ENCODE measurements at places on chromosomes 2 and 18.
A peak's percentile ranks its signal among the peaks of the same experiment; 100 is the strongest.

DNA sequence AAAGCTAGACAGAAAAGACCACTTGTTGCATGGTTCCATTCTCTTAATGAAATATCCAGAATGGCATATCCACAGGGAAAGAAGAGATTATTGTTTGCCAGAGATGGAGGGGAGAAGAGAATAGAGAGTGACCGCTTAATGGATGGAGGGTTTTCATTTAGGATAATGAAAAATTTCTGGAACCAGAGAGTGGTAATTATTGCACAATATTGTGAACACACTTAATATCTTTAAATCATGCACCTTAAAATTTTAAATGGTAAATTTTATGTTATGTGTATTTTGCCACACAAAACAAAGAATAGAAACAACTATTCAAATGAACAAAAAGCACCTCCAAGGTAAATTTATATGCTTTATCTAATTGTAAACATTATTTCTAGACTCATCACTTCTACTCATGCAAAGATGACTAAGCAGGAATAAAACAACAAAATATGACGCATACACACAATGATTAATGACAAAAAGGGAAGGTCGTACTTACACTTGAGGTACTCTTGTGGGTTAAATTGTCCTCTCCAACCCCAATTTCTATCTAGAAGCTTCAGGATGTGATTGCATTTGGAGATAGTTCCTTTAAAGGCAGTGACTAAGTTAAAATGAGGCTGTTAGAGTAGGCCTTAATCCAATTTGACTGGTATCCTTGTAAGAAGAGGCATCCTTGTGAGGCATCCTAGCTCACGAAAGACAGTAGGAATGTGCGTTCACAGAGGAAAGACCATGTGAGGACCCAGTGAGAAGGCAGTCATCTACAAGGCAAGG lies 18.7 kb upstream of the DHRS9 start:
- DNase-seq = no peak

GRCh38 chr18:55163550-55163949 lies 204.3 kb upstream of the CCDC68 start:
- no peak for DNase-seq

GRCh38 chr2:173205375-173205774 lies 129.7 kb downstream of the MAP3K20 start:
- no peak for DNase-seq

- no peak for DNase-seq
Observed at GRCh38 chr2:174996622-174997021, 8.6 kb downstream of the CHN1 start.

GRCh38 chr2:169739351-169739750 lies 5.7 kb downstream of the KLHL23 start:
- DNase-seq = no peak

DNA sequence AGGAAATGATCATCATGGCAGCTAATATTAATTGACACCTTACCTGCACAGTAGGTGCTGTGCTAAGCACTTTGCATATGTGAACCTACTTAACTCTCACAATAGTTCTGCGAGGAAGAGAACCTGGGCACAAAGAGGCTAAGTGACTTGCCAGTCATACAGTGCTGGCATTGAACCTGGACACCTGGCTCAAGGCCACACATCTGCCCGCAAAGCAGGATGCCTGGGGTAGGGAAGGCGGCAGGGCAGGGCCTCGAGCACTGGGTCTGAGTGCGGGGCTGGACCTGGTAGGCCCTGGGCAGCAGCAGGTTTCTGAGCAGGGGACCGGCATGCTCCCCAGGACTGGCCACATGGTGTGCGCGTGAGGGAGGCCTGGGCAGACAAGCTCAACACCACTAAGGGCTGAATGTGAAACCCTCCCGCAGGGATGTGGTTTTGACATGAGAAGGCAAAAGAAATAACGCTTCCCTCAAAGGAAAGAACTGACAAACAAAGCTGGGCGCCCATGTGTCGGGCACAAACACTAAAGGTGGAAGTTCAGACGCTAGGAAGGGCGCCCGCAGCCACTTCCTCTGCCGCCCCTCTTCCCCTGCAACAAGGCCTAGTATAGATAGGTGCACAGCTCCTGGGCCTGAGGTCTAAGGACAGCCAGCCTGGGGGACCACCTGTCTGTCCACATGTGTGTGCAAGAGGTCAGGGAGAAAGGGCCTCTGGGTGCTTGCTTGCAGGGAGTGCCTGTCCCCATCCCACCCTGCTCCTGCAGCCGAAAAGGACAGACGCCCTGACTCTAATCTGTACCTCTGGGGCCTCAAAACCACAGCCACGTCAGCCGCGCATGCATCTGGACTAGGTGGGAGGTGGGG lies 92.5 kb downstream of the ZFP36L2 start:
- DNase-seq = no peak

DNA sequence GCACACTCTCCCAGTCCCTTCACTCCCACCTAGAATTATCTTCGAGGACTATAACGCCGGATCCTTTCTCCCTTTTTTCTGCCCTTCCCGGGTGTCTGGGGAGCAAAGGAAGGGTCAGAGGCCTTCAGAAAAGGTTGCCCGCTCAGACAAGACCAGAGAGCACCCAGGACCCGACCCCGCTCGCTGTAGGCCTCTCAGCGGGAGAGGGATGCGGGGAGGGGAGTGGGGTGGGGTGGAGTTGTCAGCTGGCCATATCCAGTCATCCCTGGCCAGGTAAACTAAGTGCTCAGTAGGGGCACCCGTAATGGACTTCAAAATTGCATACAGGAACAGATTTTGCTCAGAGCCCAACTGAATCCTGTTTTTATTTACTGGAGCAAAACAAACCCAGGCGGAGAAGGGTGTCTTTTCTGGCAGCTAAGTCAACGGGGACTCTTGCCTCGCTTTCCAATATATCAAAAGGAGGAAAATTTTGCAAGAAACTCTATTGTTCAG lies 65.0 kb downstream of the NOL4 start:
- no peak for DNase-seq

GRCh38 chr2:168466834-168467565 lies 10.9 kb downstream of the CERS6 start:
- DNase-seq = no peak

GRCh38 chr2:74010087-74010541 lies 25.4 kb downstream of the TET3 start:
- no peak for DNase-seq

DNA sequence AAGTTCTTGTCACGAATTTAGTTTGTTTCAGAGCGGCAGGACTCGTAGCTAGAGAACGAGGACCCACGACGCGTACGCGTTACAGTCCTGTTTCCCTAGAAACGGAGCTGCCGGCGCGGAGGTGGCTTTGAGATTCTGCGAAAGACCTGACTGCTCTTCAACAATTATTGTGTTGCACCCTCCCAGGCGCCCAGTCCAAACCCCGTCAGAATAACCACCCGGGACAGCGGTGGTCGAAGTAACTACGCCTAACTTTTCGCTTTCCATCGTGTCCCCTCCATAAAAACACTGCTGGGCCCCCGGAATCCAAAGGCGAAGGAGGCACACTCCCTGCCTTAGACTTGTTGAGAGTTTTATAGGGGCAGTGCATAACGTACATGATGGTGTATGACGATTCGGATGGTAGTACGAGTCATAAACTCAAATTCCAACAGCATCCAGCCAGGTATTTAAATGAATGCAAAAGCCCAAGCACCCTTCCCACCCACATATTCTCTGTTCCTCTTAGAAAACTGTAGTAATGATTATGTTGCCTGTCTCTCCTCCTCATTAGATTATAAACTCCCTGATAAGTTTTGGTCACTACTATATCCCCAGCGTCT lies 651 bp upstream of the STAM2 start:
- no peak for DNase-seq

- DNase-seq = no peak
Observed at GRCh38 chr2:239146741-239147181, 254.1 kb downstream of the HDAC4 start.

DNA sequence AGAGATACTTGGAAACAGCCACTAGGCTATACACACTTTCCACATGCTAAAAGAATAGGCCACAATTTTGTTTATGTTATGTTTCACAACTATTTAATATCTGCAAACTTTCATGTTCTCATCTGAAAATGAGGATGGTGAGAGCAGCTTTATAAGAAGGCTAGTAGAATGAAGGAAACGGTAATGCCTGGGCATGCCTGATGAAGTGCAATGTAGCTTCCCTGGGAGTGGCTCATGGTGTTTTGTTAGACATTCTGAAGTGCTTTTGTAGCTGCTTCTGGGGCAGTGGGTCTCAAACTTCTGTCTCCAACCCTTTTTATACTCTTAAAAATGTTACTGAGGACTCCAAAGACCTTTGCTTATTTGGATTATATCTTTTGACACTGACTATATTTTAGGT lies 193.3 kb upstream of the VWC2L start:
- no peak for DNase-seq

- no peak for DNase-seq
Observed at GRCh38 chr2:119319593-119319992, 47.0 kb downstream of the C2orf76 start.

DNA sequence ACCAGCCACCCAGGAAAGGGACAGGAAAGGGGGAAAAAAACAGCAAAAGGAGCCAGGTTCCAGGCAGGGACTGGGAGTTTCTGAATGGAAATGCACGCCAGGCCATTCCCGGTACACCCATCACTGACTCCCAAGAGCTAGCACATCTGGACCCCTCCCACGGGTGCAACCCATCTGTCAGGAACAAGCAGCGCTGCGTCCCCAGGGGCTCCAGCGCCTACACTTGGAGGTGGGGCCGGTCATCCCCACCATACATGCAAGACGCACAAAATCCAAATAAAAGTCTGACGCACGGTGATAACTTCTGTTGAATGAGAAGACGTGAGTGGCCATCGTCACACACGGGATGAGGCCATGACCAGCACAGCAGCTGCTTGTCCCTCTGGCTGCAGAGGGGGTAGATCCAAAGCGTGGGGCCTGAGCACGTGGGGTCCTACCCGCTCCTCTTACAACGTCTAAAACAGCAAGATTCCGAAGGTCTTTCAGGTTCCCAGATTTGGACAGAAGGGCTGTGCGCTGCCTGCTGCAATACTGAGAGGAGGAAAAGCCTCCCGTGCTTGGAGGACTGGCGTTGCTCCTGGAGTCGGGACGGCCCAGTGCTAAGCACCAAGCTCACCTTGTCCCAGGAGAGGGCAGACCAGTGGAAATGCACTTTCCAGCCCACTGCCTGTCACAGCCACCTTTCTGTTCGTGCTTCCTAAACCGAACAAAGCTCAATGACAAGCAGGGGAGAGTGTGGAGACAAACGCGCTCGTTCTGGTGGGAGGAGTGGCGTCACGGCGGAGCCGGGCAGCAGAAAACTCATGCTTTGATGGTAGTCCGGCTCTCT lies 68.9 kb downstream of the NDUFA10 start:
- no peak for DNase-seq

DNA sequence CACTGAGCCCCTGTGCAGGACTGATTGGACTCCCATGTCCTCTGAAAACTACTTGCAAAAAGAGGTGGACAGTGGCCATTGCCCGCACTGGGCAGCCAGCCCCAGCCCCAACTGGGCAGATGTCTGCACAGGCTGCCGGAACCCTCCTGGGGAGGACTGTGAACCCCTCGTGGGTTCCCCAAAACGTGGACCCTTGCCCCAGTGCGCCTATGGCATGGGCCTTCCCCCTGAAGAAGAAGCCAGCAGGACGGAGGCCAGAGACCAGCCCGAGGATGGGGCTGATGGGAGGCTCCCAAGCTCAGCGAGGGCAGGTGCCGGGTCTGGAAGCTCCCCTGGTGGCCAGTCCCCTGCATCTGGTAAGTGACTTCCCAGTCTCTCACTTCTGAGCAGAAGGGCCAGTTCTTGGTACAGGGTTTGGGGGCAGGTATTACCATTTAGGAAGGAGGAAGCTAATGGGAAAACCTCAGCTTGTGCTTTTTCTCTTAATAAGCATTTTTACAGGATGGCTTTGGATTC lies 44.1 kb downstream of the TNFRSF11A start:
- no peak for DNase-seq

- DNase-seq = no peak
Observed at GRCh38 chr18:12005538-12006487, 24.5 kb downstream of the IMPA2 start.

- peak; percentile 31 for DNase-seq
Observed at GRCh38 chr18:59140302-59140885, 710 bp downstream of the SEC11C start.

GRCh38 chr2:96119389-96119751 lies 3.0 kb upstream of the ADRA2B start:
- no peak for DNase-seq

- DNase-seq = no peak
Observed at GRCh38 chr2:128809880-128810279, 491.2 kb upstream of the HS6ST1 start.

- DNase-seq = no peak
Observed at GRCh38 chr2:15872854-15873253, 67.5 kb upstream of the MYCN start.

- no peak for DNase-seq
Observed at GRCh38 chr2:207970826-207971180, 54.5 kb downstream of the PLEKHM3 start.

- no peak for DNase-seq
Observed at GRCh38 chr2:11473659-11474433, 7.9 kb upstream of the E2F6 start.

- no peak for DNase-seq
Observed at GRCh38 chr2:46290078-46290477, 7.1 kb upstream of the EPAS1 start.

- no peak for DNase-seq
Observed at GRCh38 chr2:112164876-112165275, 26.7 kb downstream of the FBLN7 start.

DNA sequence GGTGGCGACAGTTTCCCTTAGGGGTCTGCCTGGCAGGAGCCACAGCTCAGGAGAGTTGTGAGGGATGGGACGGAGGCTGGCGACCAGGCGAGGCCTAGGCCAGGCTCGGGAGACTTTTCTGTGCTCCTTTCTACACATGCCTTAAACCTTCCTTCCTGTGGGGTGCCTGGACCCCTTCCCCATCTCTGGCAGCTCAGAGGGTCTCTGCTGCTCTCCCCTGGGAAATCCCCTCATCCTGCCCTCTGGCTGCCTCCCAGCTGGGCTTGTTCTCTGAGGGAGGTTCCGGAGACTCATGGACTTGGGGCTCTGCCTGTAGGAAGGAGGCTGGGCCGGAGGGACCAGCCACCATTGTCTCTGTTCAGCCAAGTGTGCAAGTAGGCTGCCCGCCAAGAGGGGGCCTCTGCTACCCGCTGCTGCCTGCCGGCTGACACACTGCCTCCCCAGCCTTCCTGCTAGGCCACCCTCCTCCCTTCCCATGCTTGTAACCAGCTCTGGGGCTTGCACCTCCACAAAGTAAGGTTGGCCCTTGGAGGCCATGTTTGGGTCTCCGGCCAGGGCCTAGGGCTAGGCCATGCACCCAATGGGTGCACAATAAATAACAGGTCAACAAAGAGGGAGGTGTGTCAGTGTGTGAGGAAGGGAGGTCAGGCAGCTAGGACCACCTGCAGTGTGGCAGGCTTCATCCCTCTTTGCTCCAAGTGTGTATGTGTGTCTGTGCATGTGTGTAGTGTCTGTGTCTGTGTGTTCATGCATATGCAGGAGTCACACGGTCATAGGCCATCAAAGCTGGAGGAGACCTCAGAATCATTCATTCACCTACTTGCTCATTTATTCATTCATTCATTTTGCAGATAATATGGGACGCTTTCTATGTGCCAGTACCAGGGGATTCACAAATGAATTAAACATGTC lies 28.8 kb downstream of the PSD4 start:
- no peak for DNase-seq

GRCh38 chr2:37523814-37524362 lies 147.6 kb downstream of the CDC42EP3 start:
- no peak for DNase-seq
